ENCODE measurements at places on chromosomes 13 and 19.

- DNase-seq, result no peak
Measured at GRCh38 chr19:58059003-58059670, at the start of gene ZNF135. Gene ZNF135, plus strand, starts transcription at chr19:58059282. Its CDS starts 721 bp downstream, at chr19:58060003.

- DNase-seq, result no peak
Measured at GRCh38 chr13:106981051-106981450, 413.1 kb upstream of the ARGLU1 start.

- DNase-seq, result no peak
Measured at GRCh38 chr19:19192910-19193423, 909 bp downstream of the RFXANK start.

DNA sequence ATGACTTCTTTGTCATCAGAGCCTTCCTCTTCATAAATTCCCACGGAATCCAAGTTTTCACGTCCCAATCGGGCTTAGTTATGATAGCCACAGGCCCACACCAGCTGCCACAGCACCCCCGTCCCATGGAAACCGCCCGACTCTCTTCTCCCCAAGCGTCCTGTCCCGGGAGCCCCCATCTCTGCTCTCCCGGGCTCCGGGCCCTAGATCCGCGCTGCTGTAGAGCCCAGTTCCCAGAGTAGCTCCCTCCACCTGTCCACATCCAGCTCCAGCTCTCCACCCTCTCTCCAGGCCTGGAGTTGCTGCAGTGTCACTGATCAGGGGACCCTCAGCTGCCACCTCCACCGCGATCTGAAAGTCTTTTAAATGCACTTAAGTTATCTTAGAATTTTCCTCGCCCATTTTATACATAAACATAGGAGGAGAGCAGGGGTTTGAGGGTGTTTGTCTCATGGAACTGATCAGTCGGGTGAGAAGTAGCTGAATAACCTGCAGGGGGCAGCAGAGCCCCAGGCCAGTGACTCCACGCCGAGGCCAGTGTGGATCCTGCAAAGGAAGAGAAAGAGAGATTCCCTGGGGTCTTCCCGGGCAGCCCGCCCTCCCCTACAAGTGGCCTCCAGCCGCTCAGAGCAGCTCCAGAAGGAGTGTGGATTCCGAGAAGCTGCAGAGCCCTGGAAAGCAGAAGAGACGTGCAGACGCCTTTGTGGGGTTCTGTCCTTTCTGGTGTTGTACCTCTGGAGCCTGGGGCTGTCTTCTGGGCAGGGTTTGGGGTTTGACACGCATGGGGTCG, 1.1 kb upstream of the ZNF763 start:
- DNase-seq, result no peak

- no peak for DNase-seq
Measured at GRCh38 chr19:35049456-35049855, 7.9 kb downstream of the HPN start.

All from A549 (cell line).